ENCODE measurements at places on chromosomes 6 and 20.

- DNase-seq: no peak
Measured at GRCh38 chr6:26230351-26230750, 134.6 kb upstream of the BTN3A2 start.

DNA sequence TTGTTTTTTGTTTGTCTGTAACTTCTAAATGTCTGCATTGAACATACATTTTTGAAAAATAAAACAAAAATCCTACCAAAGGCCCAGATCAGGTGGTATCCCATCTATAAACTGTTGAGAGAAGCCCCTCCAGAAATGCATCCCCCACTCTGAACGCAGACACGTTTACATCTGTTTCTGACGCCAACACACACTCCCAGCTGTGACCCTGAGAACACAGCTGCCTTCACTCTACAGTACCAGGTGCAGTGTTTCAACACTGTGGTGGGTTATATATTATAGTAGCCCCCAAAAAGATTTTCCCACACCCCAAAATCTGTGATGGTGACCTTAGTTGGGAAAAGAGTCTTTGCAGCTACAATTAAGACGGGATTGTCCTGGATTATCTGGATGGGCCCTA, 199.1 kb upstream of the JARID2 start:
- DNase-seq: no peak

GRCh38 chr20:37995856-37996605, 37.2 kb downstream of the TTI1 start:
- DNase-seq: no peak

DNA sequence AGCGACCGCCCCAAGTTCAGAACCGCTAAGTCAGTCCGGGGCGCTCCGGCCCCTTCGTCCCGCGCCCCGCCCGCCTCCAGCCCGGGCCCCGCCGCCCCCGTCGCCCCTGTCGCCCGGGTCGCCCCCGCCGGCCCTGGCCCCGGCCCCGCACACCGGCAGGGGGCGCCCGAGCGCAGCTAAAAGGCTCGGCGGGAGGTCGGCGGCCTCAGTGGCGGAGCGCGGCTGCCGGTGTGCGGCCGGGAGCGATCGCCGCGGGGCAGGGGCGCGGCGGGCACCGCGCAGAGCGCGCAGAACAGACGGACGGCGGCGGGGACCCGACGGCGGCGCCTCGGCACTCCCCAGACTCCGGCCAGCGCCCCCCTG, at the start of gene FNDC1:
Gene FNDC1, plus strand, starts transcription at position 208 of the 363 bp plus-strand sequence. CDS start 197 bp downstream, outside the sequence.
- DNase-seq: peak; percentile 68

DNA sequence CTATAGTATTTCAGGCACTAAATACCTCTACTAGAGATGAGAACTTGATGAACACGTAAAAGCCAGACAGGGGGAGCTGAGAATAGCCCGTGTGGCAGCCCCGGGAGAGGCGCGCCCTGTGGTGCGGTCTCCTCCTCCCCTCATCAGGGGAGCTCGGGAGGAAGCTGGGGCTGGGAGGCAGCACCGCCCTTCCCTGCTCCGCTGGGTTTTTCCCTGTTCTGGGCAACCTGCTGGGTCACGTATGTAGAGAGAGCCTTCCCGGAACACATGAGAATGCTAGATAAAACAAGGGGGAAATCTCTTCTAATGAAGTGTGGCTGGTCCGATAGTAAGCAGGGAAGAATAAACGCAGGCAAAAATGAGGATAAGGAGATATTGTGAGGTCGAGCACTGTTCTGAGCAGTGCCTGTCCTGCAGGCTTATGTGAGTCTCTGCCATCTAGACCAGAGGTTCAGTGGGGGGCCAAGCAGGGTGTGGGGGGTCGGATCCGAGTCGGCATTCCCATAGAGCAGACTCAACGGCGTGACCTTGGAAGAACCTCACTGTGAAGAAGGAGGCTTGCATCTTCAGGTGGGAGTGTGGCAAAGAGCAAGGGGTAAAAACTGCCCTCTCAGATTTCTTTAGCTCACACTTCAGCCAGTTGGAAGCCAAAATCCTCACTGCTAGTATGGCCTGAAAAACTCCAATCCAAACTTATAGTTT, 13.4 kb upstream of the RPS6KA2 start:
- no peak for DNase-seq

- DNase-seq: no peak
Measured at GRCh38 chr6:128111096-128111495, 210.2 kb upstream of the THEMIS start.

DNA sequence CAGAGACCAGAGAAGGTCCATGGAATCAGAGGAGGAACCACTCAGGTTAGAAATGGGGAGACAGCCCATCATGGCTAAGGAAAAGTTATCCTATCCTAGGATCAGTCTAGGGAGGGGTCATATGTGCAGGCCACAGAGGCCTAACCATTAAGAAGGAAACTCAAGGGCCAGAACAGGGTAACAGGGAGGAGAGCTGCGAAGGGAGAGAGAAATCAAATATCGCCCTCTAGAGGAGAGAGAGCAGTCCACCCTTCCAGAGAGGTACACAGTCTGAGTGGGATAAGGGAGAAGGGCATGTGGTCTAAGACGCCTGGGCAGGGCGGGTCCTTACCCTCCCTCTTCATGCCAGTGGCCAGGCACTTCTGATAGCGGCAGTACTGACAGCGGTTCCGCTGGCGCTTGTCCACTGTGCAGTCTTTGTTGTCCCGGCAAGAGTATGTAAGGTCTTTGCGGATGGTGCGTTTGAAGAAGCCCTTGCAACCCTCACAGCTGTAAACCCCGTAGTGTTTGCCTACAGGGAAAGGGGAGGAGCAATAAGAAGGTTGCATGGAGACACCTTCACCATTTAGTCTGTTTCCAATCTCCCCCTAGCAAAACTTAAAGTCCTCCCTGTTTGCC, 2.9 kb downstream of the RXRB start:
- peak; percentile 67 for DNase-seq

DNA sequence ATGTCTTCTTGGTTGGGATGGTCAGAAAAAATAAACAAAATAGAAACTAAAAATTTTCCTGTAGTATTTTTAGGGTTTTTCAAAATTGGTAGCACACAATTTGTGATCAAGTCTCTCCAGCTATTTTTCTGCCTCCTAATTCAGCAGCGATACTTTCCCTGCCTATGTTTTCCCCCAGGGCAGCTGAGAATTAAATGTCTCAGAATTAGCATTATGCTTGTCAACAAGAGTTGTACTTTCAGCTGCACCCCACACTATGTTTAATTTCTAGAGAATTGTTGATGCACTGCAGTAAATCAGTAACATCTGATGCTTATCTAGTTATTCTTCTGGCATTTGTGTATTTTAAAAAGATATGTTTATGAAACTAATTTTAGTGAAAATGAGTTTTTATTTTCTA, 34.2 kb upstream of the ZNF337 start:
- DNase-seq: no peak

GRCh38 chr6:112618849-112619248, 271.7 kb downstream of the RFPL4B start:
- DNase-seq: peak; percentile 56

DNA sequence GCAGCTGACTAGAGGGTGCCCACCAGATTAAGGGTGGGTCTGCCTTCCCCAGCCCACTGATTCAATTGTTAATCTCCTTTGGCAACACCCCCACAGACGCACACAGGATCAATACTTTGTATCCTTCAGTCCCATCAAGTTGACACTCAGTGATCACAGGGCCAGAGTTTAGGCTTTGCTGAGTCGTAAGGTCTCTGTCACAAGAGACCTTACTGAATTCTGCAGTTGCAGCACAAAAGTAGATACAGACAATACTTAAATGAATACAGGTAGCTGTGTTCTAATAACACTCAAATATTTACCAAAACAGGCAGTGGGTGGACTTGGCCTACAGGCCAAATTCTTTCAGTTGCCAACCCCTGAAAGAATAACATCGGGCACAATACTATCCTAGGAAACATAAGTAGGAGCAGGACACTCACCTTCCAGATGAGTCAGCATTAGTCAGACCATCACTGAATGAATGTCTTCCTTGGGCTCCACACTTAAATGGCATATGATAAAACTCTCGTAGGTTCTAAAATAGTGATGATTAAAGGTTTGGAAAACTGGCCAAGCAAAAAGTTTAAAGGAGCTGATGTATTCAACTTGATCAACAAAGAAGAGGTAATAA, 190.0 kb downstream of the UBE3D start:
- DNase-seq: no peak

DNA sequence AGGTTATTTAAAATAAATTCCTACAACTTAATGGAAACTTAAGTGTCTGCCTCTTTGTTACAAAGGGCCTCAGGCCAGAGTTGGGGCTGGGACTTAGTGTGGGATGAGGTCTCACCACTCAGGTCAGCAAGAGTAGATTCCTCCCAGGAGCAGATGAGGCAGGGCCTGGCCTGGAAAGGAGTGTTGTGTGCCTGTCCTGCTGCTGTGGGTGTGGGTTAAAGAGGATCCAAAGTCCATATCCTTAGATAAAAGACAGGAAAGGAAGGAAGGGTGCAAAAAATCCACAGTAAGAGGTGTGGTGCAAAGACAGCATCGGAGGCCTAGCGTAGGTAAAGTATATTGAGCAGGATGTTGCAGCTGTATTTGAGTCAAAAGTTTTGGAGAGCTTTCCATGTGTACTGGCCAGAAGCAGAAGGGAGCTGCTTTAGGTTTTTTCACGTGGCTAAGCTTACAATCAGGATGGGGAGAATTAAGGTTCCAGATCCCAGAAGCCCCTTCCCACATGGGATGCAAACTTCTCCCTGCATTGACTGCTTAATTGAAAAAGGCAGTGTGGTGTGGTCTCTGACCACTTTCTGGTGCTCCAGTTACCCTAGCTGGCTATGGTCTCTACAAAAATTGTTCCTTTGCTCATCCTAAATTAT, 12.8 kb upstream of the PLCG1 start:
- no peak for DNase-seq

DNA sequence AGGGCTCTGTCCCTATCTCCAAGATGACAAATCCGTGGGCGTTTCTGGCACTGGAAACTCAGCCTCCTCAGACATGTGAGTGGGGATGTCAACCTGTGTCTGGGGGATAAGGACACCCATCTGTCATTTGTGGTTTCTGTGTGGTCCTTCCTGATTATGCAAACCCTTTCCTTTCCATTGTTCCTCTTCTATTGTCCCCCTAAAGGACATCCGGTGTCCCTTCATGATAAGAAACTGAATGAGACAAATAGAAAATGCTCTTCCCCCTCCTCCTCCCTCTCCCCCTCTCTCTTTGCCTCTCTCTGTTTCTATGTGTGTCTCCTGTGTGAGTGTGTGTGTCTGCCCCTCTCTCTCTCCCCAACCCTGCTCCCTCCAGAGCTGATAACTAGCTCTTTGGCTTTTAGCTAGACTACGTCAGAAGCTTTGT, 11.5 kb upstream of the GLP1R start:
- no peak for DNase-seq

DNA sequence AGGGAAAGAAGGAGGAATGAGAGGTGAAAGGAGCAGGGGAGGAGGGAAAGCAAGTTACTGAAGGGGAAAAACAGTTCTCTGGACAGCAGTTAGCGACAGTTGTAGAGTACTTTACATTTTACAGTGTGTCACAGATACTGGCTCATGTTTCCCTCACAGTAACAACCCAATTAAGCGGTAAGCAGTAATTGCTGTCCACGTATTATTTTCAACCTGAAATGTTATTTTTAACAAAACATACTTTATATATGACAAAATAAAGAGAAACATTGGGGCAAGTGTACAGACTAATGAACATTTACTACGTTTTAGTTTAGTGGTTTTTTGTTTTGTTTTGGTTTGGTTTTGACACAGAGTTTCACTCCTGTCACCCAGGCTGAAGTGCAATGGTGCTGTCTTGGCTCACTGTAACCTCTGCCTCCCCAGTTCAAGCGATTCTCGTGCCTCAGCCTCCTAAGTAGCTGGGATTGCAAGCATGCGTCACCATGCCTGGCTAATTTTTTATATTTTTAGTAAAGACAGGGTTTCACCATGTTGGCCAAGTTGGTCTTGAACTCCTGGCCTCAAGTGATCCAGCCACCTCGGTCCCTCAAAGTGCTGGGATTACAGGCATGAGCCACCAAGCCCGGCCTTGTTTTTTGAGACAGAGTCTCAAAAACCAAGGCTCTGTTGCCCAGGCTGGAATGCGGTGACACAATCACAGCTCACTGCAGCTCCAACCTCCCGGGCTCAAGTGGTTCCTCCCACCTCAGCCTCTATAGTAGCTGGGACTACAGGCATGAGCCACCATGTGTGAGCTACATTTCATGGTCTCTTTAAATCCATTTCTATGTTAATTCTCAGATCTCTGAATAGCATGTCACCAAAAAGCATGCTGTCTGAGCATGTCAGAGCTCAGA, 22.6 kb upstream of the BTN3A2 start:
- DNase-seq: no peak

- no peak for DNase-seq
Measured at GRCh38 chr20:45211569-45212474, 5.0 kb downstream of the SEMG1 start.

Data from HAP-1 (cell line).